ENCODE measurements at places on chromosomes 6 and 20.

GRCh38 chr6:47687432-47687831 lies 10.9 kb upstream of the ADGRF4 start:
- no peak for DNase-seq

DNA sequence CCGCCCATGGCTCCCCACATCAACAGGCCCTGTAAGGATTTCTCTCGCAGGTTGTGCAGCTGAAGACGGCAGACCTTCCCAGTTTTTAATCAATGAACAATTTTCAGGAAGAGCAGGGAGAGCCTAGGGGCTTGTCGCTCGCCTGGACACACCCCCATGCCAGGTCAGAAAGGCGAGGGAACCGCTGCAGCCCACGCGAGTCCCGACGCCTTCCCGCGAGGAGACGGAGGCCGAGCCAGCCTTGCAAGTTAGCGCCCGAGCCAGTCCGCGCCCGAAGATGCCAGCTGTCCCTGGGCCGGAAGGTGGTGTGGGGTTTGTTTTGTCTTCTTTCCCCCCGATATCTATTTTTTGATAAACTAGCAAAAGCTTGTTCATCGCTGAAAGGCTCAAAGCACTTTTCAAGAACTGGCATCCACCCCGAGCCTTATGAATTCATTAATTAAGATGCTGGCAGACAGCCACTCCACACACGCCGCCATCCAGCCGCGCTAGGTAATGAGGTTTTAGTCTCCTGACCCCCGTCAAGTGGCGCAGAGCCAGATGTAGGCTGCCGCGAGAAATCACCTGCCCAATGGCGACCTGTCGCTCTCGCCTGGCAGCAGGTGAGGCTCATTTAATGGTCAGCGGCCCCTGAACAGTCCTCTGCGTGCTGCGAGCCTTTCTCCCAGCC lies 6.6 kb downstream of the CCDC167 start:
- DNase-seq: no peak

GRCh38 chr6:168920289-168920688 lies 333.4 kb downstream of the THBS2 start:
- DNase-seq: no peak

DNA sequence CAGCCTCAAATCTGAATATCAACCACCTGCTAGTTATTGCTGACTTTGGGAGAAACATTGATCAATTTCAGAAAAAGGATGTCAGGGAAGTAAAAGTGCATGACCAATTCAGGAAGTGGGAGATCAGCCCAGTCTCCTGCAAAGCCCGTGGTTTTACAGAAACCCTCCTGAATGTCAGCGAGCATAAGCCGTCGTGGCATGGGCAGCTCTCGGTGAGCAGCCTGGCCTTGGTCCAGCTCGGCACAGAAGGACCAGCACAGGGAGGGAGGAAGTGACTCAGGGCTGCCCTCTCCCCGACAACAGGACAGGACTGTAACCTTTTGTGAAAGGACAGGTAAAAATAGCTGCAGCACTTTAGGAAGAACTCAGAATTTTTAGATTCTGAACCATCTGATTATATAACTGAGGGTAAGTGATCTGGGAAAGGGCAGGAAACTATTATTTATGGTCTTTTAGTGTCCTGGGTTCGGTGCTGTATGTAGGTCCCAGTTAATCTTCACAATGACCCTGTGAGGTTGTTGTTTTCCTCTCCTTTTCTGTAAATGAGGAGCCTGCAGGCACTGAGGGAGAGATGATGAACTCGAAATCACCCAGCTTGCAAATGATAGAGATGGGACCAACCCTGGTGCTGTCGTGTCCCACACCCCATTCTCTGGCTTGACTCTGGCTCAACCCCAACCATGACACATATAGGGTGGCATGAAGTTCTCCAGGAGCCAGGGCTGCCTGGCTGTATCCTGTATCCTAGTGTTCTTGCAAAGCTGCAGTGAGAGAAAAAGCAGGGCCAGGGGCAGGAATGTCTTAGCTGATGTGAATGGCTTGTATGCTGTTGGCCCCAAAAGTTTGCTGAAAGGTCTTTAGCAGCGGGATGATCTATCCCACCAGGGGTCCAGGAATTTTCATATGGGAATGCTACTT lies 37.6 kb downstream of the NRN1 start:
- no peak for DNase-seq

- DNase-seq: no peak
These were observed 672.8 kb downstream of the KIF16B start for GRCh38 chr20:15900443-15900842.

GRCh38 chr6:33620158-33620855 lies 815 bp upstream of the ITPR3 start:
- no peak for DNase-seq

- no peak for DNase-seq
These were observed 72.7 kb upstream of the CCN6 start for GRCh38 chr6:111980971-111981840.

DNA sequence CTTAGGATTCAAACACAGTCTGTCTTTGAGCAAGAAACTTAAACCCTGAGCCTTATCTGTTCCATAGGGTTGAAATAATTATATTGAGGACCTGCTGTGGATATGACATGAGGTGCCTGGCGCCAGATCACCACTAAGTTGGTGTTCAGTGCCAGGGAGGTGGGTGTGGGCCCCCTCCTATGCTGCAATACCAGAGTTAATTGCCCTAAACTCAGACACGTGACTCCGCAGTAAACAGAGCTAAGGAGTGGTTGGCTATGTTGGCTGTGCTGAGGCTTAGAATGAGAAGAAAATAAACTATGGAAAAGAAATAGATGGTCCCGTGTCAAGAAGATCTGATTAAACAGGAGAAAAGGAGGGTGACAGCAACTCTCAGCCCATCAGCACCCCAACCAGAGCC lies 419.4 kb upstream of the JARID2 start:
- DNase-seq: no peak

- no peak for DNase-seq
These were observed 24.2 kb downstream of the EDN3 start for GRCh38 chr20:59324521-59325141.

- no peak for DNase-seq
These were observed 71.9 kb upstream of the MLN start for GRCh38 chr6:33875696-33876095.

GRCh38 chr20:10078403-10078802 lies 43.6 kb downstream of the ANKEF1 start:
- DNase-seq: no peak

DNA sequence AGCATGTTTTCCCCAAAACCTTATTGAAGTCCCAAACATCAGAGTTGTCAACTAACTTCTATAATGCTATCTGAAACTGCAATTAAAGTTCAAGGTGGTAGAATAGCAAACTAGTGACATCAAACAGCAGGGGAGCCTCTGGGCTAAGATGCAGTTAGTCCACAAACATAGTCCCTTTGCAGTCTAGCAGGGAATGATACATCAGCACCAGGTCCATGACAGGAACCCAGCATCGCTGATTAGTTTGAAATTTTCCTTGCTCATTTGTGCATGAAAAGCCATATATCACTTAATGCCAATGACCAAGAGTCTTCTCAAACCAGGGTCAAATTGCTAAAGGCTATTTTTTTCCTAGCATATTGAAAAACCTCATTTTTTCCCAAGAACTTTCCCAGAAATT lies 145.3 kb downstream of the HIVEP2 start:
- DNase-seq: no peak

GRCh38 chr20:44284032-44284431 lies 27.0 kb downstream of the FITM2 start:
- no peak for DNase-seq

DNA sequence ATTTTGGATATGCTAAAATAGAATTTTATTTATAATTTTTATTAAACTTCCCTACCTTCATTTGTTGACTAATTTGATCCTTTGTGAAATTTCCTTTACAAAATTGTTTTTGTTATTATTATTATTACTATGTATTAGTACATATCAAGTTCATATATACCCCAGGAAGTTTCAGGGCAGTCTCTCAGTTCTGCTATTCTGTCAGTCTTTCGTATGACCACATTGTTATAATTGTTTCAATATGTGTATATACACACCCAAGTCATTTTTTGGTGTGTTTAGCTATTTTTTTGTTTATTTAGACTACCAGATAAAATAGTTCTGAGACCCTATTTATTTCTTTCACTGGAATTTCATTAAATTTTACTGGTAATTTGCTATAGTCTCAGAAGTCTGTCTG lies 72.1 kb downstream of the NKAIN2 start:
- no peak for DNase-seq

DNA sequence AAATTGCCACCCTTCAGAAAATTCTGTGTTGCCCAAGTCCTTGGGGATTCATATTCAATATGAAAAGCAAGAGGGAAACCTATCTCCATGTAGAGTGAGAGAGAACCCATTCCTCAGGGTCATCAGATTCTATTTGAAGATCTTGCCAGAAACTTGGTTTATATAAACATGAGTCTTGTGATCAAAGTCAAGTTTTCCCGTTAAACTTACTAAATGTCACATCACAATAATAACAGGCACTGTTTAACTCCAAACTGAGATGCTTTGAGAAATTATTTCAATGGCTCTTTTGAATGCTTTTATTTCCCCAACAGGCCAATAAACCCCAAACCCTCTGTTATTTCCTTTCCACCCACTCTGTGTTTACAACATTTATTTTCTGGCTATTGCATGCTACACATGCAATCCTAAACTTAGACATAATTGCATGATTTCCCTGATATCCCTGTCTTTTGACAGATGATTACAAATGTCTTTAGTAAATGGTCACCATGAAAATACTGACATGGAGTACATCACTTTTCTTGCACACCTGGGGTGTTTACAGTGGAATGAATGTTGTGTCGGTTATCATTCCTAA lies 31.1 kb upstream of the SSTR4 start:
- no peak for DNase-seq

DNA sequence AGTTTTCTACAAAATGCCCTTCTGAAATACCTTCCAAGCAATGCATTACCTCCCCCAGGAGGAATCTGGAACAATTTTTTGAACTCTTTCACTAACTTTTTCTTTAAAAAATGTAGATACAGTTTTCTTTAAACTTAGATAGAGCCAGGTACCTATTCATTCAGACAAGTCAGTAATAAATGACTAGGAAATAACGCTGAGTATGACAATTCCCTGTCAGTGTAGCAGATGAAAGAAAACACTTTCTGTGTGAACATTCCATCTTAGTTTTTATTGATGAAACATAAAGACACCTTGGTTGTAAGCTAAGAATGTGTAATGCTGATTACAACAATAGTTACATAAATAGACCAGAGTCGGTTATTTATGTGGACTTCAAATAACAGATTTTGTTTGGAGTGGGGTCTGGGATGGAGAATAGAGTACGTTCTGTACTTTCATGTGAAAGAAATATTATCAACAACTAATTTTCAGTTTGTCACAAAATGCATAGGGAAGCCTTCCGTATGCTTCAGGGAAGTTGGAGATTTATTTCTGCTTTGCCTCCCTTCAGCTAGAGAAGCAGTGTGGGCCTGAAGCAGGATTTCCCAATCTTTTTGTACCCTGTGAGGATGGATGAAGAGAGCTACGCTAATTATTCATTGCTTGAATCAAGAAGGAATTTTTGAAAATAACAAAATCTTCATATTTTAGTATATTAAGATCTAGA lies 19.2 kb upstream of the QKI start:
- no peak for DNase-seq

DNA sequence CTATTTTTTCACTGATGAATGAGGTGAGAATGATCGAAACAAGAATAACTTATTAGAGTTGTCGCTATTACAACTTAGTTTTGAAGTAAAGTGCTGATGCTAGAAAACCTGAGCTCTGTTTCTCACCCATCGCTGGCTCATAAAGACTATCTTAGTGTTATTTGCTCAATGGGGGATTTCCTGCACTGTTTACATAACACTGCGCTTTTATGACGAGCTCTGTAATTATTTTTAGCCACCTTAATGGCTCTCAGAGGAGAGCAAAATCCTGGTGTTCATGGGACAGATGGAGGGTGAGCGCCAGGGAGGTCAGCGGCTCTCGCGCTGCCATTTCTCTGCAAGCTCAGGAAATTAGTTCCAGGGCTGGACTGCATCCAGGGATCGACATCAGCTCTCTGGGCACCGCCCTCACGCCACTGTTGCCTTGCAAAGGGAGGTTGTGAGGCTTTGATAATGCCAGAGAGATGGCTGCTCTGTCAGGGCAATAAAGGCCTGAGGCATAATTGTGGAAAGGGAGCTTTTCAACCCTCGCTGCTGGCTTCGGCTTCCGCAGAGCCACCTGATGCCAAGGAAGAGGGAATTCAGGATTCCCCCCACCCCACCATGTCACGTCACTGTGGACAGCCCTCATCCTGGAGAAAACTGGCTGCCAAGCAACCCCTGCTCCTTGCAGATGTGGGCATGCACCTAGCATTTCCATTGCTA lies 72.0 kb downstream of the DACT2 start:
- peak; percentile 56 for DNase-seq

DNA sequence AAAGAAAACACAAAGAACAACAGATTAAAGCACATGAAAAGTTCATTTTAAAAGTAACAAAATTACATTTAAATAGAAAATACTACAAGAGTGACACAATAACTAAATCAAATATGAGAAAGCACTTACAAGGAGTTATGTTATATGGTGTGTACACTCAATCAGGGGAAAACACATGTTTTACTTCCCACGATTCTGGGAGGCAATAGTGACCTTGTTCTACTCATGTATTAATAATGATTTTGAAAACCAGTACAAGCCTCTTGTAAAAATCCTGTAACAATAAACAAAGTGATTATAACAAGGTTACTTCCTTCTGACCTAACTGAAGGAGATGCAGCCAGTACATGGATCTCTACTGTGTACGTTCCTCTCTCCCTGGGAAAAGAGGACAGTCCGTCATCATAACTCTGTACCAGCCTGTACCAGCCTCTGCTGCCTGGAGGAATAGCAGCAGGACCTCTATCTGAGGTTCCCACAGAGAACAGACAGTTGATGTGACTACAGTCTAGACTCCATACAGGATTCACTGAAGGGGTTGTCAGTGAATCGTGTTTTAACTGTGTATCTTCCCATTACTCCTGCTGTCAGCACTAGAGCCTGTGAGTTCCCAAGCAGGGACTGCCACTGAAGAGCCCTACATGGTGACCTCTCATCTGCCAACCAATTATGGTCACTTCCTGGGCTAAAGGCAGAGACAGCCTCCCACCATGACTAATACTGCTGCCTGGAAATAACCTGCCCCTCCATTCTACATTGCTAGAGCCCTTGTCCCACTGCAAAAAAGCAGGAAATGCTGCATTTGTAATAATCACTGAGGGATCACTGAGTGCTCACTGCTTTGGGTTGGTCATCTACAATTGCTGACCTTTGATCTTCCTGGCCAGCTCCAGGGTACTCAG lies 149.7 kb downstream of the KIF16B start:
- DNase-seq: no peak
